Bronchial epithelial cell (primary cell): ENCODE measurements at places on chromosomes 4 and X. TPM values are rescaled to one million over a fixed set of nuclear protein-coding genes. Genes with fewer than 3 reads are reported as not detected.
A peak's percentile ranks its signal among the peaks of the same experiment; 100 is the strongest.

- DNase-seq = no peak
These were observed 165.8 kb downstream of the NSUN7 start for GRCh38 chr4:40915318-40916217.

Gene FAM184B
- total RNA-seq = not detected in 2 replicates

- no peak for DNase-seq
These were observed 150.0 kb downstream of the CBR4 start for GRCh38 chr4:168859888-168860694.

GRCh38 chr4:7741946-7742806, 197.5 kb downstream of the AFAP1 start:
- no peak for DNase-seq

- DNase-seq = no peak
These were observed 181.1 kb downstream of the ADAMTS3 start for GRCh38 chr4:72387959-72388358.

Gene CFAP299
- total RNA-seq = 0.26 TPM in 1 of 2 replicates, not detected in the other

- no peak for DNase-seq
These were observed 167.2 kb downstream of the SH3KBP1 start for GRCh38 chrX:19720236-19720635.

Gene AREG
- total RNA-seq = 197 and 272 TPM in 2 replicates

DNA sequence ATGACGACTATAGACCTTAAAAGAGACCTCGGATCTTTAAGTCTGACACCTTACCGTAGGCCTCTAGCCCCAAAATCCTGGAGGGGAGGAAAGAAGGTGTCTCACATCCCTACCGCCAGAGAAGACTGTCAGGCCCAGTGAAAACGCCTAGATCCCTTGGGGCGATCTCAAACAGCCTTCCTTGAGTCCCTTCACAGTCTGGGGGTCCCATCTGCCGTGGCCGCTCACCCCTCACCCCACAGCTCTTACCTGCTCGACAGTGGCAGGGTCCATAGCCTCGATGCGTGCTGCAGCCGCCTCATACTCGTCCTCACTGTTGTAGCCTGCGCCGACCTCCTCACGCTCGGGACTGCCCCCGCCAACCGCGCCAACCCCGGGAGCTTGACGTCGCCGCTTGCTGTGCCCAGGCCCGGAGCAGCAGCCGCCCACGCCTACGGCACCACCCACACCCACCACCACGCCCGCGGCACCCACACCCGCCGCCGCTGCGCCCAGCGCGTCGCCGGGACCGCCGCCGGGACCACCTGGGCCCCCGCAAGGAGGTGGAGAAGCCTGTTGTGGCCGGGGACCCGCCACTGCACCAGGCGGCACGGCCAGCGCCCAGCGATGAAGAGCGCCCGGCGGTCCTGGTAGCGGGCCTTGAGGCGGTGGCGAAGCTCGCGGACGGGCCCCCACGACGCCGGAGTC, 536 bp downstream of the OTUD5 start:
- no peak for DNase-seq

Gene PDE5A
- 5.8 and 10.1 TPM in 2 replicates for total RNA-seq

Gene SSX1
- total RNA-seq = not detected in 2 replicates

- DNase-seq = no peak
These were observed 44.0 kb upstream of the FBXW7 start for GRCh38 chr4:152579916-152580315.

GRCh38 chrX:71809886-71810285, 46.7 kb downstream of the CXorf49B start:
- DNase-seq = peak; percentile 40

Gene CHRNA9
- 0.13 and 0.26 TPM in 2 replicates for total RNA-seq

- DNase-seq = peak; percentile 64
These were observed 81.0 kb upstream of the ESX1 start for GRCh38 chrX:104335756-104336155.

GRCh38 chrX:6810776-6811175, 275.9 kb upstream of the VCX3A start:
- DNase-seq = peak; percentile 16

DNA sequence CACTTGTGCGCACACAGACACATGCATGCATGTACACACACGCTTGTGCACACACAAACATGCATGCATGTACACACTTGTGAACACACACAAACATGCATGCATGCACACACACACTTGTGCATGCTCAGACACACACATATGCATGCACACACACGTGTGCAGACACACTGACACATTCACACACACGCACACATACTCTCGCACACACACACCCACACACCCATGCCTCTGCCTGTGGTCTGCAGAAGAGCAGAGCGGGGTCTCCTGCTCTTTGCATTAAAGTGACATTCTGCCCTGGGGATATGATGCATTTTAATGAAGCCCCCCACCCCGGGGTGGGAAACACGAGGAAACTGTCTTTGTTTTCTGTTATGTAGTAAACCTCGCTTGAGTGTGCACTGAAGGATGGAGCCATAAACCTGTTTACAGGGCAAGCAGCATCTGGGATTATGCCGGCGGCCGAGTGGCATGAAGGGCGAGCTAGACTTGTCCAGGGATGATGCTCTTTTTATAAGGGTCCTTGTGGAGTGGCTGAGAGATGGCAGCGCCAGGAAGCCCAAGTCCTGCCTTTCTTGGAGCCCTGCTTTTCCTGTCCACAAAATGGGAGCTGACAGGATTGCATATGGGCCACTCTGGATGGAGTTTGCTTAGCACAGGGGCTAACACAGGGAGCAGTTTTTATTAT, 17.8 kb downstream of the PSAPL1 start:
- no peak for DNase-seq

DNA sequence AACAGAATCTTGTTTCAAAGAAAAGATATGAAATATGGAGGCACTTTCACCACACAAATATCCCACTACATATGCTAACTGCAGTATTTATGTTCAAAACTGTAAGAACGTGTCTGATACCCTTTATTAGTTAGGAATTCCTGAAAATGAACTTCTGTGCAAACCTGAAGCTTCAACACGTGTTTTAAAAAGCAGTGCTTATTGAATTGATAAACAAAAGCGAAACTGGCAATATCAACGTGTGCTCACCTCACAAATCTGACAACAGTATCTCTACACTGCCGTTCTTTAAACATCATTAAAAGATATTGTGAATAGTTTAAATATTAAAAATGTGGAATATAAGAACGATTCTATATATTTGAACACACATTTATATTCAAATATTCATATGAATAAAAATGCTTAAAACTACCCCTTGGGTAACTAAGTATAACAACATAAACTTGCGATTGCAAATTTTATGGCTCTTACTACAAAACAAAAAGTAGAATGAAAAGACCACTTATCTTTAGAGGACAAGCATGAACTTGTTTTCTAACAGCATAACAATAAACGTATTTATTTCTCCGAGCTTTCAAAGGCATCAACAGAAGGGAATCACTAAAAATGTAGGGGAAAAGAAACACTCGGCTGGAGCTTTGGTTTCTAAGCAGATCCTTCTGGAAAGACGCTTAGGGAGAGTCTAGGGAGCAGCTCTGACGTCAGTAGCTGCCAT, at the start of gene LRP2BP:
Gene LRP2BP (minus strand): TSS at position 687 of the 718 bp plus-strand sequence. CDS start 17,738 bp downstream, outside the sequence.
- peak; percentile 84 for DNase-seq

Gene PPEF2
- total RNA-seq = under 0.01 TPM in 1 of 2 replicates, not detected in the other

DNA sequence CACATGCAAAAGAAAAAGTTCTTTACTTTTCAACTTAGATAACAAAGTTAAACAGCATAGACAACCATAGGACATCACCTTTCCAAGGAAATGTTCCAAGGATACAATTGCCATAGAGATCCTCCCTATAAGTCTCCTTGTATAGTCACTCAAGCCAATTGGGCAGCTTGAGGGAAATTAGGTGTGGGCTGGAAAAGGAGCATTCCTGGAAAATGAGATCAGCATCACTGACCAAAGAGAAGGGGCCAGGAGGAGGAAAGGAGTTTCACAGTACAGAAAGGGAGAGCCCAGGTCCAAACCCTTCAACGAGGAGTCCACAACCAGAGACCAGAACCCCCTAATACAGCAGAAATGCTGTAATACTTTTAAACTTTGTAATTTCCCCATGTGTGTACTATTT, 91.5 kb upstream of the PPARGC1A start:
- peak; percentile 7 for DNase-seq

GRCh38 chr4:42399393-42399792, 2.1 kb downstream of the SHISA3 start:
- DNase-seq = no peak

- DNase-seq = no peak
These were observed 118.9 kb upstream of the SLC34A2 start for GRCh38 chr4:25536564-25537320.

DNA sequence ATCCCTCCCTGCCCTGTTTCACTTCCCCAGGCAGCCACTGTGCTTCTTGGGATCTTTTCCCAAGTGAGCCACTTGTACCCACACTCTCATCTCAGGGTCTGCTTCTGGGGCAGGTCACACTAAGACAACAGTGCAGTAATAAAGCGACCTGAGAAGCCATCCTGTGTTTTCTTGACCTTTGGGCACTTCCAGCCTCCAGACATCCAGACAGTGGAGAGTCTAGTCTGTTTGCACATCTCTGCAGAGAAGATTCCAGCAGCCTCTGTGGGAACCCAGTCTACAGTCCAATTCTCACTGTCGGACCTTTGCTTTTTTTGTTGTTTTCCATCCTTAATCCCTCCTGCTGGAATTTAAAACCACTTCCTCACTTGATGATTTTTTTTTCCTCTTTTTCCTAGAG, 50.3 kb upstream of the ATP6AP2 start:
- DNase-seq = no peak

Gene RTL9
- total RNA-seq = not detected in 2 replicates

DNA sequence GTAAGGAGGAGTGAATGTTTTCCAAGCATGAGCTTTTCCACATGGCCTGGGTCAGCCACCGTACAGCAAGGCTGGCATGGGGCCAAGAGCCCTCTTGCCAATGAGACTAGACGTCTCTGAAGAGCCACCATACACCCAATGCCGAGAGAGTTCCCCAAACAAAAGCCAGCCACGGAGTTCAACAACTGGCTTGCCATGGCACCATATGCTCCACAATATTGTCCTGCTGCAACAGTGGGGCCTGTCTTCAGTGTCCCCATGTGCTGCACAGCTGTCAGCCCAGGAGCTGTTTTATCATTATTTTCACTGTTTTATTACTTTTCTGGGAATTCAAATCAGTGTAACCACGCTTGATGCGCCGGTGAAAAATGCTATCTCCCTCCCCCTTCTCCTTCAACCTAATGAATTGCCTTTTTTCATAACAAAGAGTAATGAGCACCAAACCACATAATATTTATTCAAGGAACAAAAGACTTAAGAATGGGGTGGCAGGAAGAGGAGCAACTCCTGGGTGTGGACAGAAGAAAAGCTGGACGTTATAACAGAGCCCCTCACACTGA, 18.4 kb downstream of the MAML3 start:
- DNase-seq = no peak

Gene LRP2BP
- total RNA-seq = 0.53 and 0.64 TPM in 2 replicates

GRCh38 chr4:37891260-37892159, 626 bp downstream of the TBC1D1 start:
- no peak for DNase-seq

Gene FAM13A
- 5.8 and 6.0 TPM in 2 replicates for total RNA-seq

GRCh38 chrX:36650622-36651021, 357.5 kb upstream of the FAM47C start:
- DNase-seq = no peak

- peak; percentile 12 for DNase-seq
These were observed 80.9 kb downstream of the POLA1 start for GRCh38 chrX:24774650-24775049.

- no peak for DNase-seq
These were observed 80.5 kb upstream of the AMELX start for GRCh38 chrX:11212741-11213140.

Gene RAB40AL
- total RNA-seq = 0.26 and 0.38 TPM in 2 replicates
